Sciatic nerve (tissue), 2 donors: ENCODE measurements at places on chromosomes 5 and 9.

- no peak for DNase-seq
Measured at GRCh38 chr9:130201399-130201873, 29.2 kb downstream of the NCS1 start.

GRCh38 chr5:110321117-110321516, 405.4 kb downstream of the TMEM232 start:
- no peak for DNase-seq

- no peak for DNase-seq
Measured at GRCh38 chr9:136244969-136245218, 718 bp downstream of the QSOX2 start.

DNA sequence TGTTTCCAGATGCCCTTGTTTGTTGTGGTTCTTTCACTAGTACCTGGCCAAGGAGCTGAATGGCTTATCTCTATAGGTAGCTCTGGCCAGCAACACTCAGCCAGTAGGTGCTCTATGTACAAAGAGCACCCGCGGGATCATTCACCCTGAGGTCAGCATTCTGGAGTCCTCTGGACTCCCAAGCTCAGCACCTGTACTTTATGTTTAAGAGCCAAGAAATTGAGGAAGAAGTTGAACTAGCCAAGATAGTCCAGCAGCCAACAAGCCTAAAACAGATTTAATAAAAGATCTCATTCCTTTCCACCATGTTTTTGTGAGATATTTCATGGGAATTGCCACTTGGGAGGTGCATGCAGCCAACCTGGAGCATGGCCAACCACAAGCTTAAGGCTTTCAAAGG, 242.6 kb upstream of the PAPPA start:
- DNase-seq = no peak

DNA sequence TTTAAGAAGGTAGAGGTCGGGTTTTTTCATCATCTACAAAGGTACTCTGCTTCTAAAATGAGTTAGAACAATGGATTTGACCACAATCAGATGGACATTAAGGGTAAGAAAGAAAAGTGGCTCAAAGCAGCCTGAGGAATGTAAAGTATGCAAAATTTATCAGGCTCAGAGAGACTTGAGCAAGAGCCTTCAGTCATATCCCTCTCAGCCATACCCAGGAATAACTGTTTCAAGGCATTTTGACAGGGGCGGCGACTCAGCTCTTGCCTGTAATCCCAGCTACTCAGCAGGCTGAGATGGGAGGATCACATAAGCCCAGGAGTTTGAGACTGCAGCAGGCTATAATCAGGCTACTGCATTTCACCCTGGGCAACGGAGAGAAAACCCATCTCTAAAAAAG, 38.8 kb upstream of the ANXA2R start:
- no peak for DNase-seq

DNA sequence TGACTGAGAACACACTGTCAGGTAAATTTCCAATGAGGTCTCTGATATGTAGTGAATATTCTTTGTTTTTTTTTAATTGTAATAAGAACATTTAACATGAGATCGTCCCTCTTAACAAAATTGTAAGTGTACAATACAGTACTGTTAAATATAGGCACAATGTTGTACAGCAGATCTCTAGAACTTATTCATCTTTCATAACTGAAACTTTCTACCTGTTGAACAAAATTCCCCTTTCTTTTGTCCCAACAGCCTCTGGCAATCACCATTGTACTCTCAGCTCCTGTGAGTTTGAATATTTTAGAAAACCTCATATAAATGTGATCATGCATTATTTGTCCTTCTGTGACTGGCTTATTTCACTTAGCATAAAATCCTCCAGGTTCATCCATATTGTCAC, 10.6 kb upstream of the PRLR start:
- no peak for DNase-seq

DNA sequence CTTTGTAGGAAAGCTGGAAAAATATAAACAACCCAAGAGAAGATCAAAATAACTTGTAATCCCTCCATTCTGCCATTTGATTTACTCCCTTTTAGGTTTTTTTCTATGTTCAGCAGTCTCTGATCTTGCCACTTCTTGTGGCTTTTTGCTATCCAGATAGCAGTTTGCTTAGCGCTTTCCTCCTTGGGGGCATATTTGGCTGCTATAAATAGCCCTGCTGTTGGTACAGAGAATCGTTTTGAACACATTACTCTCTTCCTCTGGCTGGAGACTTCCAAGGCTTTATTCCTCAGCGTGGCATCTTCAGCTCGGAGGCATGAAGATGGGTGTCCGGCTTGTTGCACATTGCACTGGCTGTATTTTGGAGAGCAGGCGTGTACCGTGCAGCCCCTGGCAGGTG, 38.6 kb downstream of the HMCN2 start:
- DNase-seq = no peak

GRCh38 chr5:21810737-21811316, 1042.3 kb downstream of the CDH12 start:
- no peak for DNase-seq

DNA sequence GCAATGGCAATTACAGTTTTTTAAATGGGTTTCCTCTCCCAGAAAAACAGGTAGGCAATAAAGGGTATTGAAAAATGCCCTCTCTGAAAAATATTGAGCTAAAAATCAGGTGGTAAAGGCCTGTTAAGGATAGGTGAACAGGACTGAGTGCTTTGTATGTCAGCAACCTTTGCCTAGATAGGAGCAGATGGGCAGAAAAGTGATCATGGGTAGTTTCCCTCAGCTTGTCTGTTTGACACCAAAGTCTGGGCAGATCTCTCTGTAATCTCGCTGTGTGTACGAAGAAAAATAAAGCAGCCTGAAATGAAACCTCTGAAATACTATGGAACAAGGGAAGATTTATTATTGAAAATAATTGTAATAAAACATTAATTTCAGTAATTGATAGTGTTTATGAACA, 15.8 kb downstream of the RNF180 start:
- DNase-seq = no peak

GRCh38 chr5:60161340-60161934, 267.9 kb upstream of the PDE4D start:
- no peak for DNase-seq

DNA sequence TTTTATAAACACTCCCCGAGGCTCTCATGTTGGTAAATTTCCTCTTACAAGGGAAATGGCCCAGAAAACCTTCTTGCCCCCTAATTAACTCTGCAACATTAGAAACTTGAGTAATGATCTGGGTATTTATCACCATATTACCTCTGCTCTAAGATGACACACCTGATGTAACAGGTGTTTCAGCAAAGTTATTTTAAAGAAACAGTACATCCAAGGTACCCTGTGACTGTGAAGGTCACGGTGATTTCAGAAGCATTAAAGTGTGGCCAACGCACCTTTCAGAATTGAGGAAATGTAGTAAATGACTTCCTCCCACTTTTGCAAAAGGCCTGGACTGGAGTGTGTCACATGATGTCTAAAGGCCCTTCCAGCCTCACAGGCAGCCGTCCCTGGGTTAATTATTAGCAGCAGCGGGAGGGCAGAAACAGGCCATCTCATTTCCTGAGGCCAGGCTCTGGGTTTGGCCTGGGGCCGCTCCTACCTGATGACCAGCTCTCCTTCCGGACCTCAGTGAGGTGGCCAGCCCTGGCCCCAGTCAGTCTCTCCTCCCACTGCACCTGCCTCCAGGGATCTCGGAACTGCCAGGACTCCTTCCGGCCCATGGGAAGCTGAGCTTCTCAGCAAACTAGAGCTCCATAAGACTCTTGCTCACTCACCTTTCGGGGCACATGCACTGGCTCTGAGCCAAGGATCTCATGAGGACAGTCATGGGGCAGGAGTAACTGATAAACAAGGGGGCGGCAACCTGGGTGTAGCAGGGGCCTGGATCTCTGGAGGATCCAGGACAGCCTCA, 20.7 kb downstream of the PTPN3 start:
- DNase-seq = no peak

GRCh38 chr9:107684224-107684623, 194.7 kb upstream of the KLF4 start:
- DNase-seq = no peak
